ENCODE measurements at places on chromosomes 12 and 14.

DNA sequence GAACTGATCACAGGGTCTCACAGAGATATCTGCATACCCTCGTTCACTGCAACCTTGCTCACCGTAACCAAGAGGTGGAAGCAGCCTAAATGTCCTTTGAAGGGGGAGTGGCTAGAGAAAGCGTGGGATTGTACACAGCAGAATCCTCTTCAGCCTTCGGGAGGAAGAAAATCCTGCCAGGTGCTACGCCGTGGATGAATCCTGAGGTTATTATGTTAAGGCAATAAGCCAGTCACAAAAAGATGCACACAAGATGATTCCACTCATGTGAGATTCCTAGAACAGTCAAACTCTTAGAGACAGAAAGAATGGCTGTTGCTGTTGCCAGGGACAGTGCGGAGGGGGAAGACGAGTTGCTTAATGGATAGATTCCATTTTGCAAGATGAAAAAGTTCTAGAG is 39.6 kb upstream of the SFSWAP start:
- no peak for DNase-seq

DNA sequence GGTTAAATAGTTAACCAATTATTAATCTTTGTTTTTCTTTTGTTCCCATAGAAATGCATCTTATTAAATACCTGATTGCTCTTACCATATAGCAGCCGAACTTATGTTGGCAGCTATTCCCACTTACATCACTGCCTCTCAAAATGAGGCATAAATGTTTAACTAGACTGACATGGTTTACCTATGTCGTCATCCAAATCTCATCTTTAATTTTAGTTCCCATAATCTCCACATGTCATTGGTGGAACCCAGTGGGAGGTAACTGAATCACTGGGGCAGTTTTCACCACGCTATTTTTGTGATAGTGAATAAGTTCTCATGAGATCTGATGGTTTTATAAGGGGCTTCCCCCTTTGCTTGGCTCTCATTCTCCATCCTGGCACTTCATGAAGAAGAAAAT is 499.2 kb upstream of the ATP2B1 start:
- no peak for DNase-seq

DNA sequence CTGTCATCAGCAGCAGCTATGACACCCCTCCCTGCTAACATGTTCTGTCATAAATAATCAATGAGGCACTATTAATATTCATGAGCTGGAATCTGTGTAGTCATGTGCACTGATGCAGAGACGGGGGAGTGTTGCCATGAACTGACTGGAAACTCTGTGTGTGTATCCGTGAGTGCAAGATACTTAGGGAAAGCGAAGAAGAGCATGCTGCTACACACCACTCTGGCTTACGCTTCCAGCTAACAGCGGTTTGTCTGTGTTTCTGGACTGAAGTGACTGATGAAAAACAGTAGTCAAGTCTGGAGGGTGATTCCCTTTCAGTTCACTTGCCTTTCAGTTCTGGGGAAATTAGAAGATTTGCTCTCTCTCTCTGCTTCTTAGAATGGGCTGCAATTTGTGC is 249.4 kb downstream of the PDZRN4 start:
- no peak for DNase-seq

- DNase-seq = no peak
Observed at GRCh38 chr14:50943943-50944646, at the start of gene PYGL. TSS of gene PYGL (minus strand) at chr14:50944483. CDS start at chr14:50944403, 80 bp downstream.

DNA sequence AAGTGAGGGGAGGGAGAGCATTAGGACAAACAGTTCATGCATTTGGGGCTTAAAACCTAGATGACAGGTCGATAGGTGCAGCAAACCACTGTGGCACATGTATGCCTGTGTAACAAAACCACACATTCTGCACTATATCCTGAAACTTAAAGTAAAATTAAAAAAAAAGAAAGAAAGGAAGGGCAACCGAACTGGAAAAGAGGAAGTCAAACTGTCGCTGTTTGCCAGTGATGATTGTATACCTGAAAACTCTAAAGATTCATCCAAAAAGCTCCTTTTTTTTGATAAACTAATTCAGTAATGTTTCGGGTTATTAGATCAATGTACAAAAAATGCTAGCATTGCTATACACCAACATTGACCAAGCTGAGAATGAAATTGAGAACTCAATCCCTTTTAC is 259.0 kb upstream of the ALG10 start:
- DNase-seq = no peak

DNA sequence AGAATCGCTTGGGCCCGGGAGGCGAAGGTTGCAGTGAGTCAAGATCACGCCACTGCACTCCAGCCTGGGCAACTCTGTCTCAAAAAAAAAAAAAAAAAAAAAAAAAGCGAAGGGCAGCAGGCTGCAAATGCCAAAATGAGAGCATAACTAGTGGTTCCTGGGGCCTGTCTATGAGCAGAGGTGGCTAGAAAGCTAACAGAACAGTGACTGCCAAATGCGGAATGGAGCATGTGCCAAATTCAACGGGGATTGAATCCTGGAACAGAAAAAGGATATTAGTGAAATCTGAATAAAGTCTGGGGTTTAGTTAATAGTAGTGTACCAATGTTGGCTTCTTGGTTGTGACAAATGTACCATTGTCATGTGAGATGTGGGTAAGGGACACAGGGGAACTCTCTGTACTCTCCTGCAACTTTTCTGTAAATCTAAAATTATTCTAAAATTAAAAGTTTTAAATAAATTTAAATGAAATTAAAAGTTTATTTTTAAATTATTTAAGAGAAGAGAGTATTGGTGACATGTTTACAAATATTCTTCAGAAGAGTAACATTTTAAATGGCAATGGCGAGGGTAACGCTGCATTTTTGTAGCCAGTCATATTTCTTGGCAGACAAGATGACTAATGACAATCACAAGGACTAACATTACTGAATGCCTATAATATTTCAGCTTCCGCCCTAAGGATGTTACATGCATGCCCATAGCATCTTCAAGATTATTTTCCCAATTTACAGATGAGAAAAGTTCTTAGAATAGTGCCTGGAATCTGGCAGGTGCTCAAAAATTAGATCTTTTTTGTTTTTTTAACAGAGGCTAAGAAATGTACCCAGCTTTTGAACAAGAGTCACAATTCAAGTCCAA is 28.9 kb upstream of the NUDT4 start:
- DNase-seq = no peak

DNA sequence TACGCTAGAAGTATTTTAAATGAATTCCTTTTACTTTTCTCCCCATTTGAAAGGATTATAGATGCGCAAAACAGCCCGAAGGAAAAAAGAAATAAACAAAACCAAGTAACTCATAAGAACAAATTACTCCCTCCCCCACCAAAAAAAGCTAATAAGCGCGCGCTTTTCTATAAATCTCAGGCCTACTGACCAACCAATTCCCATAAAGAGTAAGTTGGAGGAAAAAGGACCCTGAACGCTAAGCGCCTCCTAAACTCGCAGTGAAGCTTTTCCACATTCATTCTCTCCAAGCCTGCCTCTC is 588 bp downstream of the MBIP start:
- DNase-seq = no peak

DNA sequence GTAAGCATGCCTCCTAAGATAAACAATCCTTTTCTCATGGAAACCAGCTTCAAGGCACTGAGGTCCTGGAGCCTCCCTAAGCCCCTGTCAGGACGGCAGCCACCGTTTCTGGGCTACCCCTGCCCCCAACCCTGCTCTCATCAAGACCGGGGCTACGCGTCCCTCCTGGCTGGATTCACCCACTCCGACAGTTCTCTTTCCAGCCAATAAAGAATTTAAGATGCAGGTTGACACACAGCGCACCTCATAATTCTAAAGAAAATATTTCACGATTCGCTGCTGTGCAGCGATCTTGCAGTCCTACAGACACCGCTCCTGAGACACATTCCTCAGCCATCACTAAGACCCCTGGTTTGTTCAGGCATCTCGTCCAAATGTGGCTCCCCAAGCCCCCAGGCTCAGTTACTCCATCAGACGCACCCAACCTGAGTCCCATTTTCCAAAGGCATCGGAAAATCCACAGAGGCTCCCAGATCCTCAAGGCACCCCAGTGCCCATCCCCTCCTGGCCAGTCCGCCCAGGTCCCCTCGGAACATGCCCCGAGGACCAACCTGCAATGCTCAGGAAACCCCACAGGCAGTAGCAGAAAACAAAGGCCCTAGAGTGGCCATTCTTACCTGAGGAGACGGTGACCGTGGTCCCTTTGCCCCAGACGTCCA is 336.3 kb downstream of the TMEM121 start:
- DNase-seq = no peak

GRCh38 chr14:101757064-101757838 is 4.3 kb upstream of the PPP2R5C start:
- no peak for DNase-seq

- no peak for DNase-seq
Observed at GRCh38 chr14:79596551-79596950, 614.8 kb downstream of the DIO2 start.

- no peak for DNase-seq
Observed at GRCh38 chr14:104424406-104425072, 155.0 kb upstream of the C14orf180 start.

GRCh38 chr12:105078712-105079570 is 5.3 kb downstream of the ALDH1L2 start:
- DNase-seq = no peak

DNA sequence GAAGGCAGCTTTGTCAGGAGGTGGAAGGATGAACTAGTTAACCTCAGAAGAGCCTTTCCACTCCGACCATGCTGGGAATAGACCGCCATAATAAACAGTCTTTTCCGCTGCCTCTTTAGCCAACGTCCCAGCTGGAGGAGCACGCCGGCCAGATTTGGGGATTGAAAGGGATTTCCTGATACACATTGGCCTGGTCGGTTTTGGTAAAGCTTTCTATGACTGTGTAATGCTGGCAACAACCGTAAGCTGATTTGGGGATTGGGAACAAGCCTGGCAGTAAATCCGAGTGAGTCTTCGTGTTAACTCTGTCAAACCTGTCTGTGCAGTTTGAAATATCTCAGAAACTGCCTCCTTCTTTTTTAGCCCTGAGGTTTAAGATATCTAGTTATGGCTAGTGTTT is 87.0 kb downstream of the DAD1 start:
- DNase-seq = no peak

GRCh38 chr14:102551995-102552705 is 40.3 kb upstream of the RCOR1 start:
- no peak for DNase-seq

DNA sequence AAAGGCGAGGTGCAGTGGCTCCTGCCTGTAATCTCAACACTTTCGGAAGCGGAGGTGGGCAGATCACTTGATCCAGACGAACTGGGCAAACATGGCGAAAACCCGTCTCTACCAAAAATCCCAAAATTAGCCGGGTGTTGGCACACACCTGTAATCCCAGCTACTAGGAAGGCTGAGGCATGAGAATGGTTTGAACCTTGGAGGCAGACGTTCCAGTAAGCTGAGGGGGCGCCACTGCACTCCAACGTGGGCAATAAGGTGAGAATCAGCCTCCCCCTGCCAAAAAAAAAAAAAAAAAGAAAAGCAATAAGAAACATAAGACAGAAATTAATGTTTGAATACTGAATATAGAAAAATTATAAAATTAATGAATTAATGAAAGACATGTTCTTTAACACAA is 928.7 kb downstream of the LRFN5 start:
- no peak for DNase-seq

- no peak for DNase-seq
Observed at GRCh38 chr14:23043754-23044153, 1.7 kb downstream of the PSMB11 start.

DNA sequence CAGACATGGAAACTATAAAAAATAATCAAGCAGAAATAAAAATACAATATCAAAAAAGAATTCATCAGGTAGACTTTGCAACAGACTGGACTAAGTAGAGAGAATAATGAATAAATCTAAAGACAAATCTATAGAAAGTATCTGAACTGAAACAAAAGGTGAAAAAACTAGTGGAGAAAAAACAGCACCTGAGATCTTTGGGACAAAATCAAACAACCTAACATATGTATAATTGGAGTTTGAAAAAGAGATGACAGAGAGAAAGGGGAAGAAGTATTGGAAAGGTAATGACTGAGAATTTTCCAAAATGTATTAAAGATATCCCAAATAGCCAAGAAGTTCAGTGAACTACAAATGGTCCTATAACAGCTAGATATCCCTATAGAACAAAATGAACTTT is 245.4 kb downstream of the IPO8 start:
- no peak for DNase-seq

GRCh38 chr12:7991535-7991934 is 41.0 kb upstream of the FOXJ2 start:
- no peak for DNase-seq

- DNase-seq = no peak
Observed at GRCh38 chr14:36467332-36467731, 52.7 kb downstream of the NKX2-1 start.

DNA sequence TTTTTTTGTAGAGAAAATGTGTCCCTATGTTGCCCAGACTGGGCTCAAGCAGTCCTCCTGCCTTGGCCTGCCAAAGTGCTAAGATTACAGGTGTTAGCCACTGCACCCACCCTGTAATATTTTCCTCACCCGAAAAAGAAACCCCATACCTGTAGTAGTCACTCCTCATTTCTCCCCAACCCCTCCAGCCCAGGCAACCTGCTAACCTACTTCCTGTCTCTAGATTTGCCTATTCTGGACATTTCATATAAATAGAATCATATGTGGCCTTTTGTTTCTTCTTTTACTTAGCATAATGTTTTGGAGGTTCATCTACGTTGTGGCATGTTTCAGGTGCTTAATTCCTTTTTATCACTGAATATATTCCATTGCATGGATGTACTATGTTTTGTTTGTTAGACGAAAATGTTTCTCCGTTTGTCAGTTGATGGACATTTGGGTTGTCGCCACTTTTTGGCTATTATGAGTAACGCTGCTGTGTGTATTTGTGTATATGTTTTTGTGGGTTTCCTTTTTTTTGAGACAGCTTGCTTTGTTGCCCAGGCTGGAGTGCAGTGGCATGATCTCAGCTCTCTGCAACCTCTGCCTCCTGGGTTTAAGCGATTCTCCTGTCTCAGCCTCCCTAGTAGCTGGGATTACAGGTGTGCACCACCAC is 6.2 kb downstream of the ANKRD13A start:
- DNase-seq = no peak
